ENCODE measurements at places on chromosomes 7 and 10.

GRCh38 chr7:109449760-109450159 is 880.1 kb downstream of the DNAJB9 start:
- no peak for DNase-seq

GRCh38 chr7:141562972-141563371 is 11.8 kb downstream of the AGK start:
- DNase-seq = no peak

GRCh38 chr7:139748941-139749340 is 28.9 kb downstream of the HIPK2 start:
- DNase-seq = no peak

DNA sequence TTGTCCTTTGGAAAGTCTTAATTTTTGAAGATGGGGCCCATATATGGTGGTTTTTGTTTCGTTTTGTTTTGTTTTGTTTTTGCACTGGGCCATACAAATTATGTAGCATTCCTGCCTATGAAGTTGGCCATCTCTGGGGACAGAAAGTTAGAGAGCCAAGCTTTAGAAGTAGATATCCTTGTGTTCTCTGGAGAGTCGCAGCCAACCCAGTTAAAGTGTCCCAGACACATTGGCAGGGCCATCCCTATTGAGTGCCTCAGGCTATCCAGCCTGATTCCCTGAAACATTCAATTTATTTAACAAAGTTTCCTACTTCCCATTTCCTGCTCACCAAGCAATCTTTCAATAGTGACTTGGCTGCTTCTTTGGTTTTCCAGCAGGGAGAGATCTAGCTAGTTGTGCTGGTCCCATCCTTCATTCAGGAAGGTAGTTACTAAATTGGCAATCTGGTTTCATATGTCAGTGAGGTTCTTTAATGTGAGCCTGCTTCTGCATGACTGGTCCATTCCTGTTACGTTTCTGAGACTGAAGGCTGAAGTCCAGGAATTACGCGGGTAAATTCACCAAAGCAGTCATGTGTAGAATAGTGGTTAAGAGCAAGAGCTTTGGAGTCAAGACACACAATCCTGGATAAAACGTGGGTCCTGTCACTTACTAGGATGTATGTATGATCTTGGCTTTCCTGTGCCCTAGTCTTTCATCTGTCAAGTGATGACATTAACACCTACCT is 49.3 kb upstream of the HBP1 start:
- no peak for DNase-seq

DNA sequence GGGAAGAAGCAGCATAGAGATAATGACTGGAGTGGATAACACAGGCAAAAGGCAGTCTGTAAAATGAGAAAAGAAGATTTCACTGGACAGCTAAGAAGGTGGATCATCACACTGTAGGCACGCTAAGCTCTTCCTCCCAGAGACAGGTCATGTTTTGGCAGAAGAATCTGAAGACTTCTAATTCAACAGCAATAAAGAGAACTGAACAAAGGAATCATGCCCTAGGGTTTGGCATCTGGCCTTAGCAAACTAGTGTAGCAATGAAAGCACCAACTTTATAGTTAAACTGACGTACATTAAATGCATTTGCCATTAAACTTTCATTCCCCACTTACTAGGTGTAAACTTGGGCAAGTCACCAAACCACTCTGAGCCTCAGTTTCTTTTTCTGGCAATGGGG is 84.4 kb upstream of the SEM1 start:
- DNase-seq = no peak
